ENCODE measurements at places on chromosomes 1 and 21.

DNA sequence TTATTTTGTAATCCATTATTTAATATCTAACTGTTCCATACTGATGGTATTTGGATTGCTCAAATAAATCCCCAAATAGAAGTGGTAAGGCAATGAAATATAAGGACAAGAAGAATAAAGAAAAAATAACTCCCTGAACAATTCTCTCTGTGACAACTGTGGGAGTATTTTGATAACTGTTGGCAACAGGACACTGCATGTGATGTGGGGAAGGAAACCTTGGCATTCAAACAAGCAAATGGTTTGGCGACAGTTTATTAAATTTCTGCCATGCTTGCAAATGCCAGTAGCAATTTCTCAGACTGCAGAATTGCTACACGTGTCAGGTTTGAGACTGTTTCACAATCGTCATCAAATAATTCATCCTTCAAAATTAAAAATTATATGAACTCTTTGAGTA lies 8.6 kb upstream of the MRPL39 start:
- DNase-seq, result no peak

DNA sequence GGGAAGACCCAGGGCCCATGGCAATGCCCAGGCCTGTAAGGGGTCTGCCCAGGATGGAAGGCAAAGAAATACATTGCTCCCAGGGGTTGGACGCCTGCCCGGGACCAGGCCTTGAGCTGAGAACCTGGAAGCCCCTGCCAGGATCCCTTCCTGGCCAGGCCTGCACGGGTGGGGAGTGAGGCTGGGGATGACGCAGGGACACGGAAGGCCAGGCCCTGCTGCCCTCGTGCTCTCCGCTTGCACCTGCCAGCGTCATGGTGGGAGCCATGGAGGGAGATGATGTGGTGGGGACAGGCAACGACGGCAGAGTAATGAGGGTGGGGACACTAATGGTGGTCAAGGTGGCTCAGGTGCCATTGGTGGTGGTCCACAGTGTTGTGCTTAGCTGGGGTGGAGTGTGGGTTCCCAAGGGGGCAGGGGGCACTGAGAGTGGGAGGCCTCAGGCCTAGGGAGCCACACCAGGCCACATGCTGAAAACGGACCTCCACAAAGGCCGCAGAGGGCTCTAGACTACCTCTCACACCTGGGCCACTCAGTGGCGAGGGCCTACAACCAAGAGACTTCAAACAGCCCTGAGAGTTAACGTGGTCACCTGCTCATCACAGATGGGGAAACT lies 4.3 kb downstream of the HES3 start:
- no peak for DNase-seq

DNA sequence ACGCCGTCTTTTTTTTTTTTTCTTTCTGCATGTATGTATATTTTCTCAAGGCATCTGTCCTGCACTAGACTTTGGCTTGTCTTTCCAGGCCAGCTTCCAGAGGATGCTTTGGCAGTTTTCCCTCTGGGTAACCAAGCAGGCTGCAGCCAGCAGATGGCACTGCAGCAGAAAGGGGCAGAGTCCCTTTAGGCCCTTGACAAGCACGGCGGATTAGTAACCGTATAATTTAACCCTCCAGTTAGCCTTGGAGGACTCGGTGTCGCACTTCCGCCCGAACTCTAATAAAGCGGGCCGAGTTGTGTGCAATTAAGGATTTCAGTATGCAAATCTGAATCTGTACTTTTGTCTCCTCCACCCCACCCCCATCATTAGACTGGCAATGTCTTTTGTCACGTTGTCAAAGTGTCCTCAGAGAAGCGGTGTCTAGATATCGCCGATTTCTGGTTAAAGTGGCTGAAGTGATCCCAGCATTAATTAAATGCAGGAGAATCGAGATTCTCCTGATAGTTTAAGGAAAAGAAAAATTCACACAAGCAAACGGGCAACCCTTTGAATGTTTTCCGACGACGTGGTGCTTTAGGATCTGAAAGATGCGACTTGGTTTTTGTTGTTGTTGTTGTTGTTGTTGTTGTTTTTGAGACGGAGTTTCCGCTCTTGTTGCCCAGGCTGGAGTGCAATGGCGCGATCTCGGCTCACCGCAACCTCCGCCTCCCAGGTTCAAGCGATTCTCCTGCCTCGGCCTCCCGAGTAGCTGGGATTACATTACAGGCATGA lies 1.1 kb upstream of the TMEM167B start:
- DNase-seq, result peak; percentile 51

- DNase-seq, result no peak
Measured at GRCh38 chr1:180720753-180721152, 88.9 kb downstream of the XPR1 start.

DNA sequence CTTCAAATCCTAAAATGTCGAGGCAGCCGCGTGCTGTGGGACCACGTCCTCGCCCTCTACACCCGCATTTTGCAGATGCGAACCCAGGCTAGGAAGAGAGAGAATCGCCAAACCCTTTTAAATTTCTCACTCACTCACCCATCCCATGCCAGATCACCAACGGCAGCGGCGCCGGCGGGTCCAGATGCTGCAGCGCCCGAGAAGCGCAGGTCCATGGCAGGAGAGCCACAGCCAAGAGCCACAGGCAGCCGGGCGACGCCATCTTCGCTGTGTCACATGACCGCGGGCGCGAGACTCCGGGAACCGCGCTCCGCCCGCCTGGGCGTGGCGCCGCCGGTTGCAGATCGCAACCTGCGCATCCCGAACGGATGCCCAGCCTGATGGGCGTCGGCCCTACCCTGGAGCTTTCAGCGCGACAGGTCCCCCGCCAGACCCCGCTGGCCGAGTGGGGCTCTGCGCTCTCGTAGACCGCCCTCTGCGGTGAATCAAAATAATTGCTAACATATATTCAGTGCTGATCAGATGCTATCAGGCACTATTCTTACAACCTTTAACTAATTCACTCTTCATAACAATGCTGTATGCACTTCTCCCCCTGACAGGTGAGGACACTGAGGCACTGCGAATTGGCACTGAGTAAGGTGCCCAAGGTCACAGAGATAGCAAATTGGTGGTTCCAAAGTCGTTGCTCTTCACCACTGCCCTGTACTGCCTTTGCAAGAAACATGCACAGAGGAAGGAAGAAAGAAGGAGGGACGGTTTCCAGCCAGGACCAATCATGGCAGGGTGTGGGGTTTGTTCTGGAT lies at the start of gene PPT1:
TSS of gene PPT1 (minus strand) at position 276 of the 806 bp plus-strand sequence. CDS start at position 262, 14 bp downstream.
- peak; percentile 77 for DNase-seq
